AG04450 (cell line): ENCODE measurements at places on chromosomes 2 and 18. TPM values are rescaled to one million over a fixed set of nuclear protein-coding genes. Genes with fewer than 3 reads are reported as not detected.

DNA sequence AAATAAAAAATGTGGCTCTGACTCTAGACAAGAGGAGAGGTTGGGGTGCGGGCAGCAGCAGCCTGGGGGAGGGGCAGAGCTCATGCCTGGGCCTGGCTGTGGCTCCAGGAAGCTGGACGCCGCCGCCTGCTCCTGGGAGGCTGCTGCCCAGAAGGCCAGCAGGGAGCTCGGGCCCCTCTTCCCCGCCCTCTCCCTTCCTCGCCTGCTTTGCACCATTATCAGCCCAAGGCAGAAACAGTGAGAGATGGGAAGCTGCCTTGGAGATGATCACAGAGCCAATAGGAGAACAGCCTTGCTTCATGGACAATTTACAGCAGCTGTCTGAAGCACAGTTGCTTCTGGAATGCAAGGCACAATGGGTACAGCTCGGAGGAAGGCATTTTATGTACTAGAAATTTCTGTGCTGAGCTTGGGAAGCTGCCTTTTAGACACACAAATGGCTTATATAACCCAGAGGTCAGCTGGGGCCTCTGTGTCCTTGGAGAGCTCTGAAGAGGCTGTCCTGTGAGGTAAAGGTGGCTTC is 55.3 kb upstream of the AFF3 start:
- DNase-seq: no peak

GRCh38 chr2:66702301-66702700 is 267.4 kb downstream of the MEIS1 start:
- DNase-seq: no peak

- peak; percentile 48 for DNase-seq
These were observed 13.9 kb upstream of the SLC1A4 start for GRCh38 chr2:64975232-64975821.

DNA sequence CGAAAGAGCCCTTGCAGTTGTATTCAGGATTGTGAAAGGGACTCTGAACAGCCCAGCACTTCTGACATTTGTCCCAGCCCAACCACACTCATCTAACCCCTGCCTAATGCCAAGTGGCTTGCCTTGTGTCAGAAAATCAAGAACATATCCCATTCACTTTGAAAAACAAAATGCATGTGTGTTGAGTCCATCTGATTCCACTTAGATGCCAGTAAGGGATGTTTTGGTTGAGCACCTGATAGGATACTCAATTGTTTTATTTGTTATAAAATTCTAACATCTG is 776.8 kb downstream of the BCL11A start:
- DNase-seq: no peak

- DNase-seq: no peak
These were observed 147.9 kb upstream of the GAREM1 start for GRCh38 chr18:32618546-32618945.

- DNase-seq: no peak
These were observed 50.6 kb downstream of the ST3GAL5 start for GRCh38 chr2:85838181-85838580.

DNA sequence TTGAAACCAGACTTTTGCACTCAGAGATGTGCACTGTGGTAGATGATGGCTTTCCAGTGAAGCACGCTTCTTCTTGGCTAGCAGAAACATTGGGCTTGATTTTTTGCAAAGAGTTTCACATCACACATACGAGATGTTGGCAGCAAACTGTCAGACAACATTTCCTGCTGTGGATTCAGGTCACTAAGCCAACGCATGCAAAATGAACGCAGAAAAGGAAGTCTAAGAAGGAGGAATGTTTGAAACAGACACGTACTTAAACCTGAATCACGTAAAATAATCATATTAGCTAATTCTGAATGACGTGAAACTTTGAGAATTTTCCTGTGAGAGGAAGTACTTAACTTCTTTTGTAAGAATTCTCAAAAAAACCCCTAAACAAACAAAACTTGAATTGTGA is 88.1 kb downstream of the EPB41L3 start:
- peak; percentile 52 for DNase-seq

DNA sequence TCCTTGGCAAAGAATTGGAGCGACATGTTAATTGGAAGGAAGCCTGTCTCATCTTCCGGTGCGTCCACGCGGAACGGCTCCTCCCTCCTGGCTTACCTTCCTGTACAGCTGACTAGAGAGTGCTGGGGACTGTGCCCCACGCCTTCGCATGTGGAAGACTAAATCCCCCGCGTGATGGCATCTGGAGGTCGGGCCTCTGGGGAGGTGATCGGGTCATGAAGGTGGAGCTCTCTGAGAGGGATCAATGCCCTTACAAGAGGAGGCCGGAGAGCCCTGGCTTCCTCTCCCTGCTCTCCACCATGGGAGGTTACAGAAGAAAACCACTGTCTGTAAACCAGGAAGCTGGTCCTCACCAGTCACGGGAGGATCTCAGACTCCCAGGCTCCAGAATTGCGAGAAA is 104.1 kb upstream of the OTOS start:
- no peak for DNase-seq

DNA sequence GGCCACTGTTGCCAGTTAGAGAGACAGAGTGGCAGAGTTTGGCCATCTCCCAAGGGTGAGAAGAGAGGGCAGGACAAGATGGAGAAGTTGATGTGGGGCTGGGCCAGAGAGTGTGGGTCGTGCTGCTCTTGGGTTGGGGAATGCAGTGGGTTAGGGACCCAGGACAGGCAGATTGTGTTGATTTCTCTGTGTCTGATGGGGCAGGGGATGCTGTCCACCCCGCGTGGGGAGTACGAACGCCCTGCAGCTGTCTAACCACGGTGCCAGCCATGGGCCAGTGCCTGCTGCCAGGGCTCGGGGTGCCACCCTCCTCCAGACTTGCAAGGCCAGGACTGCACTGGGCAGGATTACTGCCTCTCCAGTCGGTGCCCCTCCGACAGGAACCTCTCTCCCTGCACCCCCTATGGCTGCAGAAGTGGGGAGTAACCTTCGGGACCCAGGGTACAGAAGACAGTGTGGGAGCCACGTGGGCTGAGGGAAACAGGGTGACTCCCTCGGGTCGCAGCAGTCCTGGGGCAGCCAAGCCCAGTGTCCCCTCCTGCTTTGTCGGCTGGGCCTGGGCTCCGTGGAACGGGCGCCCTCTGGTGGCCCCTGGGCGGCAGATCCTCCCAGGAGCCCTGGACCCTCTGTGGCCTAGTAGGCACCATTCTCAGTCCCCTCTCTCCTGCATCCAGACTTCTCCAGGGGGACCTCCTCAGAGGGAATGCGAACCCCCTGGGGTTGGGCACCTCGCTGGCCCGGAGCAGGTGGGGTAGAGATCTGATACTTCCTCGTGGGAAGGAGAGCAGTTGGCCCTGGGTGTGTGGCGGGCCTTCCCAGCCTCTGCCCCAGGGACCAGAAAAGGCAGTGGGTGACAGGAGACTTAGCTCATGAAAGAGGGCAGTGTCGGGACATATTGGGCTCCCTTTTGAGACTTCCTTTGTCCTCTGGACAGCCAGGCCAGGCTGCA is 2.7 kb downstream of the GPC1 start:
- no peak for DNase-seq

DNA sequence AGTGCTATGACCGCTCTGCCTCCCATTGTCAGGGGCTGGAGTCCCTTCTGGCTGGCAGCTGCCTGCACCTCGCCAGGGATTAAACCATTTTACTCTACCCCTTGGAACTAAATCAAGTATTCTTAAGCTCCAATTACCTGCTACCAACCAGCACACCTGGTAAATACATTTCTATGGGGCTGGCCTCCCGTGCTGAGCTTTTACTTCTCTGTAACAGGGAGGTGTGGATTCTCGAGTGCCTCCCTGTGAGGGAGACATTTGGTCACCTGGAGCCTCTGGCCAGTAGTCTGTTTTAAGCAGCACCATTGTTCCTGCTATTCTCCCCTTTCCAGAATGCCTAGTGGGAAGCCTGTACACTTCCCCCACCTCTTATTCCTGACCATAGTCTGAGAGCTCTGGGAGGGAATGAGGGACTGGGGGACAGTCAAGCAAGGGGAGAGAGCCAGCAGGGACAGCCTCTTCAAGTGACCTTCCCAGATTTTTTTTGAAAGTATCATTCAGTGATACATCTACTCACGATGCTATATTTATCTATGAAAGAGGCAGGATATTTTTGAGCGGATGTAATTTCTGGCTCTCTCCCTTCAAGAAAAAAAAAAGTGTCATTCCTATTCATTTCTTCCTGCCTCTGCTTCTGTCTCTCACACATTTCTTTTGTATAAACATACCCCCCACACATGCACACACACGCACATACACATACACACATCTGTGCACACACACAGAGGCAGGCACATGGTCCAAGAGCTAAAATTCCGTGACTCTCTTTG is 112.8 kb downstream of the CAPN13 start:
- DNase-seq: no peak

DNA sequence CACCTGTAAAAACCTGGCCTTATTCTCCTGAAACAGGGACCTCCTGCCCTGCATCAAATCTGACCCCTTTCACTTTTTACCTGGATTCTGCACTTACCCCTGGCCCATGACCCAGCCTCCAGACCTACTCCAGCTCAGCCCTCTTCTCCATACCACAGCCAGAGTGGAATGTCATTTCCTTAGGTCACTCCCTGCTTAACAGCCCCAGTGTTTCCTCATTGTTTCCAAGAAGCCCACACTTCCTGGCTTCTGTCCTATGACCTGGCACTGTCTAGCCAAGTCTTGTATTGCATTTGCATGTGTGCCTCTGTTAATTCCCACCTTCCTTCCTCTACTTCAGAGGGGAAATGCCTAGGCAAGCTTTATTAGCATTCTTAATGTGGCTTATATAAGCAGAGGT is 51.4 kb upstream of the TRIB2 start:
- no peak for DNase-seq

- DNase-seq: no peak
These were observed 76.5 kb upstream of the DLX2 start for GRCh38 chr2:172179045-172179701.

DNA sequence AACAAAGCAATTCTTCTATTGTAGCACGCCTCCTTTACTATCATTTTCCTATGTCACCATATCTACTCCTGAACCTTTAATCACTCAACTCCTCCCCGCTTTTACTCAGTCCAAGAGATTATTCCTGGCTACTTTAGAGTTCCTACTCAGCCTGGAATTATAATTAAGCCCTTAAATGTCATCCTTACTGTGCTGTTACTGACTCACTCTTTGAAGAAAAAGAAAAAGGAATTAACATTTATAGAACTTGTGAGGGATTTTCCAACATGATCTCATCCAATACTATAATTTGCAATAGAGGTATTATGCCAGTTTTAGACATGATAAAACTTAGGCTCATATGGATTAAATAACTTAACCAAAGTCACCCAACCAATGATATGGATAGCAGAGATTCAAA is 61.7 kb downstream of the CCDC88A start:
- no peak for DNase-seq

DNA sequence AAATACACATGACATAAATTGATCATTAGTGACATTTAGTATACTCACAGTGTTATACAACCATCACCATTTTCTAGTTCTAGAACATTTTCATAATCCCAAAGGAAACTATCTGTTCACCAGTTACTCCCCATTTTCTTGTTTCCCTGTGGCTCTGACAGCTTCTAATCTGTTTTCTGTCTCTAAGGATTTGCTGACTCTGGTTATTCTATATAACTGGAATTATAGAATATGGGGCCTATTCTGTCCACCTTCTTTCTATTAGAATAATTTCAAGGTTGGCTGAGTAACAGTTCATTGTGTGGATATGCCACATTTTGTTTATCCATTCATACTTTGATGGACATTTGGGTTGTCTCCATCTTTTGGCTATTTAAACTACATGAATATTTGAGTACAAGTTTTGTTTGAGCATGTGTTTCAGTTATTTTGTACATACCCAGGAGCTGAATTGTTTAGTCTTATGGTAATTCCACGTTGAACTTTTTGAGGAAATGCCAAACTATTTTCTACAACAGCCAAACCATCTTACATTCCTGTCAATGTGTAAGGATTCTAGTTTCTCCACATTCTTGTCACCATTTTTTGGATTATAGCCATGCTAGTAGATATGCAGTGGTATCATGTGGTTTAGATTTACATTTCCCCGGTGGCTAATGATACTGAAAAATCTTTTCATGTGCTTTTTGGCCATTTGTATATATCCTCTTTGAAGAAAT is 20.5 kb downstream of the KIAA1328 start:
- no peak for DNase-seq

DNA sequence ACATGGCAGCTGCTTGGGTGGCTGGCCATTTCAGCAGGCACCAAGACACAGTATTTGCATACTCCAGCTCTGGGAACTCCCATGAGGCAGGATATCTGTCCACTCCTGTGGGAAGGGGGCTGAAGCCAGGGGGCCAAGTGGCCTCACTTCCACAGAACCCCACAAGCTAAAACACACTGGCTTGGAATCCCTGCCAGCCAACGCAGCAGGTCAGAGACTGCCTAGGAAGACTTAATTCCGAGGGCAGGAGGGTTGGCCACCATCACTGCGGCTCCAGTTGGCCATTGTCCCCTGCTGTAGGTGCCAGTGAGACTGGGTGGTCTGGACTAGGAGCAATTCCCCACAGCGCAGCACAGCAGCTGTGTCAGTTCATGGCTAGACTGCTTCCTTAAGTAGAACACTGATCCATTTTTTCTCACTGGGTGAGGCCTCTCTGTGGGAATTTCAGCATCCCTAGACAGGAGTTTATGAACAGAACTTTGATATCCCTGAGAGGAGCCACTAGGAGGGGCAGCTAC is 52.0 kb downstream of the SPAG16 start:
- no peak for DNase-seq

DNA sequence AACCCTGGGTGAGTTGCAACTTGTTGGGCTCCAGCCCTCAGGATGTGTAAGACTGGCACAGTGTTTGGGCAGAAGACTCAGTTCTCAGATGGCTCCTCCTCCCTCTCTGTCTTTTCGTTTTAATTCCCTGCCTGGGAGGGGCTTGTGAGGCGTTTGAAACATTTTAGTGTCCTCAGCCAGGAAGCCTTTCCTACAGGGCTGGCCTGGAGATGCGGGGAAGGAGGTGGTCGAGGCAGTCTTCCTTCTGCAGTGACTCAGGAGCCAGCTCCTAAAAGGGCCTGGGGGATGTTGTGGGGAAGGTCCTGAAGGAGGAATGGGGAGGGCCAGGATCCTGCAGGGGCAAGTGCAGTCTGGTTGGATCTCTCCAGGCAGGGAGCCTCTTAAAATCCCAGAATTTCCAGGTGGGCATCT is 22.1 kb upstream of the IGFBP5 start:
- no peak for DNase-seq

GRCh38 chr18:79476918-79477571 is 81.3 kb downstream of the NFATC1 start:
- DNase-seq: no peak

GRCh38 chr2:200447139-200447855 is 62.6 kb downstream of the KCTD18 start:
- DNase-seq: peak; percentile 46

Gene ACVR2A
- 3.3 and 5.1 TPM in 2 replicates for polyA plus RNA-seq

Gene MEIS1
- polyA plus RNA-seq: 87.2 and 107 TPM in 2 replicates

Gene MTHFD2
- 234 and 299 TPM in 2 replicates for polyA plus RNA-seq

Gene SNTG2
- 0.06 TPM in 1 of 2 replicates, not detected in the other for polyA plus RNA-seq

Gene TUBA3E
- polyA plus RNA-seq: not detected in 2 replicates

Gene BCL2
- 0.27 and 0.35 TPM in 2 replicates for polyA plus RNA-seq

Gene PCARE
- polyA plus RNA-seq: not detected in 2 replicates

Gene POTEC
- polyA plus RNA-seq: not detected in 2 replicates

Gene TNS1
- polyA plus RNA-seq: 19.7 and 27.9 TPM in 2 replicates

Gene REG3A
- not detected in 2 replicates for polyA plus RNA-seq

Gene MOGAT1
- not detected in 2 replicates for polyA plus RNA-seq

Gene TANK
- 46.9 and 56.6 TPM in 2 replicates for polyA plus RNA-seq
